ENCODE measurements at places on chromosomes 7 and 10.

DNA sequence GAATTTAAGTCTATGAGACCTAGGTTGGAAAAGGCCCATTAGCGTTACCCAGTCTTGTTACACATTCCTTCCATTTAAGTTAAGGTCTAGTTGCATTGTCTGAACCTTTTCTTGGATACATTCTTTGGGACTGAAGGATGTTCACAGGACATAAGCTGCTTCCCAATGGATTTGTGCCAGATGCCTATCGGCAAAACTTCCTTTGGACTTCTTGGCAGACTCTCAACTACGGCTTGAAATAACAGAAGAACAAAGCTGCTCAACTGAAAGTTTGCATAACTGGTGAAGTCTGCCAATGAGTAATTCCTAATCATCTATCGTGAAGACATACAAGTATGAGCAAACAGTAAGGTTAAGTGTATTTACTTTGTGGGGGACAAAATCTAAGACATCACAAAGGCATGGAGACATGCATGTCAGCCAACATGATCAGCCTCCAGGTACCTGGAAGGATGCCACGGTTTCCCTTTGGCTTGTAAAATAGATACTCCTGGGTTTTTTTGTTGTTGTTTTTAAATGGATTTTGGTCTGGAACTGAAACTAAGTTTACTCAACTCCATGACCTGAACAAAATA is 35.4 kb downstream of the MALSU1 start:
- DNase-seq = peak; percentile 78

DNA sequence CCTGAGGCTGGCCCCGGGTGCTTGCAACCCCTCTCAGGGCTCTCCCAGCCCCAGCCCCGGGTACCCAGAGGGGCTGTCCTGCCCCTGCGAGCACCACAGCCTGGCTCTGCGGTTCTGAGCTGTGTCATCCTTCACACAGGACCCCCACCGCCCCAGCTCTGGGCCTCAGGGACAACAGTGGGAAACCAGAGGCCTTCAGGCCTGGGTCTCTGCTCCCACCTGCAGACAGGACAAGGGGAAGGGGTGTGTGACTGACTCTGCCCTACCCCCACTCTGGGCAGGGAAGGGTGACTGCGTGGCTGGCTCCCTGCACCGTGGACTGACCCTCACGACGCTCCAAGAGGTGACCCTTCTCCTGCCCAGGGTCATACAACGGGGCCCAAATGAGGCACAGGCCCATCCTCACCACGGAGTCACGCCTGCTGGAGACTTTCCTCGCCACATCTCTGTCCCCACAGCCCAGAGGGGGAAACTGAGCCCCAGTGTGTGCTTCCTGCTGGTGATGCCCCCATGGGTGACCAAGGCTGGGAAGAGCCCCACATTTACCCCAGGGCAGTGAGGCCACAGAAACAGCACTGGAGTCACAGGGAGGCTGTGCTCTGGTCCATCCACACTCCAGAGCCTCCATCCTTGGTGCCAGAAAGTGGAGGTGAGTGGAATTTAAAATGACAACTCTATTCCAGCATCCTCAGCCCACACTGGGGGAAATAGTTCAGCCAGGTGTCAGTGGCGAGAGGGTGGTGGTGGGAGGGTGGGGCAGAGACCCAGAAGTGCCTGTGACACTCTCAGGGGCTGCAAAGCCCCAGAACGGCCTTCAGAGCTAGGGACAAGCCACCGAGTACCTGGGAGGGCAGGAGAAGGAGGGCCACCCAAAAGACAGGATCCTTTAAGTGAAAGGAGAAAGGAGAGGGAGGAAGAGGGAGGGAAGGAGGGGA is 13.6 kb downstream of the CAMK2B start:
- DNase-seq = no peak

GRCh38 chr10:36946598-36946997 is 178.8 kb upstream of the ANKRD30A start:
- DNase-seq = no peak

GRCh38 chr7:50595491-50596102 is 30.4 kb upstream of the DDC start:
- peak; percentile 66 for DNase-seq

DNA sequence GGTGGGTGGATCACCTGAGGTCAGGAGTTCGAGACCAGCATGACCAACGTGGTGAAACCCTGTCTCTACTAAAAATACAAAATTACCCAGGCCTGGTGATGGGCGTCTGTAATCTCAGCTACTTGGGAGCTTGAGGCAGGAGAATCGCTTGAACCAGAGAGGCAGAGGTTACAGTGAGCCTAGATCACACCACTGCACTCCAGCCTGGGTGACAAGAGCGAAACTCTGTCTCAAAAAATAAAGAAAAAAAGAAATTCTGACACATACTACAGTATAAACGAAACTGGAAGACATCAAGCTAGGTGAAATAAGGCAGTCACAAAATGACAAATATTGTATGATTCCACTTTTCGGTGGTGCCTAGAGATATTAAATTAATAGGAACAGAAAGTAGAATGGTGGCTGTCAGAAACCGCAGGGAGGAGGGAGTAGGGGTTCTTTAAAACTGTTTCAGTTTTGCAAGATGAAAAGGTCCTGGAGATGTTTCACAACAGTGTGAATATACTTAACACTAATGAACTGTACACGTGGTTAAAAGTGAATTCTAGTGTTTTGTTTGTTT is 23.2 kb downstream of the PILRA start:
- DNase-seq = no peak

- DNase-seq = no peak
These were observed 5.1 kb upstream of the TSPAN12 start for GRCh38 chr7:120862987-120863590.

- peak; percentile 25 for DNase-seq
These were observed 65.6 kb downstream of the TWIST1 start for GRCh38 chr7:19051767-19052375.

- DNase-seq = no peak
These were observed 241.8 kb downstream of the CREB5 start for GRCh38 chr7:28654110-28654509.

DNA sequence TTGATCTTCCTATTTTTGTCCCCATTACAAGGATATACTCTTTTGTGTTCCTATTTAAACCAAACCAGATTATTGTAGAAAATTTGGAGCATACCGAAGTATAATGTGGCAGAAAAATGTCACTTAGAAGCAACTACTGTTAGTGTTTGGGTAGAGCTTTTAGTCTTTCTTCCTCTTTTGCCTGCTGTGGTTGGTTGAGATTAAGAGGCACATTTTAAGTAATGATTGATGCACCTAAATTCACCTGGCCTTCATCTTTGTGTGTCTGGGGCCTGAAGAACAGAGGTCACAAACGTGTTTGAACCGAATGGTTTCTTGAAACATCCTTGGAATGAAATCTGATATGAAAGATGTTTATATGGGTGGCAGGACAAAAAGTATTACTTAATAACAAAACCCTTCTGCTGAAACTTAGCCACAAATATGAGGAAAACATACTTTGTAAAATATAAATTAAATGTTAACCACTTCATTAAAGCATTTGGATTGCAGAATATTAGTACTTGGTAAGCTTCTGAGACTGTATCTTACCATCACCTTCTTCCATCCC is 2.6 kb downstream of the BPGM start:
- DNase-seq = no peak

DNA sequence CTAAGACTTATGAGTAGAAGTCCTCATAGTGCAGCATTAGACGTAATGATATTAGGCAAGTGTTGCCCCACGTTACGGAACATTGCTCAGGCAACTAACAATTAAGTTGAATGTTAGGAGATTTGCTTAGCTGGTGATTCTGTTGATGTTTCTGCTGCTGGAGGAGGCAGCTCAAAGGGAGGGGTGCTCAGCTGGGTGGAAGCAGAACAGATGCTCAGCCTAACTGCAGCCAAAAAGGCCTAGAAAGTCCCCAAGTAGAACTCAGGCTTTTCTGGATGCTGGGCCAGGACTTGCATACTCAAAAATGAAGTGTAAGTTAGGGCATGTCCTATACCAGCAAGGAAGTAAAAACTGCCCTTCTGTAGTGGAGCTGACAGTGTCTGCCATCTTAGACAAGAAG is 201.4 kb downstream of the ADRA2A start:
- DNase-seq = no peak

DNA sequence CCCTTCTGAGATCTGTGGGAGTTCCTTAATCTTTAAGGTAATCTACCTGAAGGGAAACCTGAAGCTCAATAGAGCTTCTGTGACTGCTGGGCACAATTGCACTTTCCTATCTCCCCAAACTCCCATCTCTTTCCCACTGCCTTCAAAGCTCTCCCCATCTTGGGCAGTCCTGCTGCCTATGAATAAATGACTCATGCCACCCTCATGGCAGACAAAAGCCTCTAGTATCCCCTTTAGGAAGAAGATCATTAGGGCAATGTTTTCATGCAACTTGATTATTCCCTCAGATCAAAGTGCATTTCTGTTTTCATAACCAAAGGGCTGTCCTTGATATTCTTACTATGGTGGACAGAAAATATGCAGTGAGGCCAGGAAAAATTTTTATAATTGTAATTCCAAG is 704.9 kb upstream of the LRRN3 start:
- no peak for DNase-seq

GRCh38 chr7:137992550-137993394 is 9.1 kb downstream of the CREB3L2 start:
- peak; percentile 75 for DNase-seq

DNA sequence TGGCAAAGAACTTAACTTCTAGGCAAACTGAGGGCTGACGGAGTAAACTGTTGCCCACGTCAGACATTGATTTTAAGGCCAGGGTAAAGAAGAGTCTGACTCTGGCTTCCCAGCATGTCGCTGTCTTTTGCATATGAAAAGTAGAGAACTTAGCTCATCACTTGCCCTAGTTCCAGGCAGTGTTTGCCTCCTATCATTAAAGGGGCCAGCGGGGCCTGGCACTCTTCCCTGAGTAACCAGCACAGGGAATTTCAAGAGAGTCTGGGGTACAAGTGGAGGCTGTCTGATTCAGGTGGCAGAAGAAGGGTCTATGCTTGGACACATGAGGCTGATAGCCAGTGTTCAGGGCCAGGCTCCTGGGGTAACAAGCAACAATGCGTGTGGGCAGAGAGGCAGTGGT is 4.8 kb downstream of the DENND2A start:
- DNase-seq = no peak

DNA sequence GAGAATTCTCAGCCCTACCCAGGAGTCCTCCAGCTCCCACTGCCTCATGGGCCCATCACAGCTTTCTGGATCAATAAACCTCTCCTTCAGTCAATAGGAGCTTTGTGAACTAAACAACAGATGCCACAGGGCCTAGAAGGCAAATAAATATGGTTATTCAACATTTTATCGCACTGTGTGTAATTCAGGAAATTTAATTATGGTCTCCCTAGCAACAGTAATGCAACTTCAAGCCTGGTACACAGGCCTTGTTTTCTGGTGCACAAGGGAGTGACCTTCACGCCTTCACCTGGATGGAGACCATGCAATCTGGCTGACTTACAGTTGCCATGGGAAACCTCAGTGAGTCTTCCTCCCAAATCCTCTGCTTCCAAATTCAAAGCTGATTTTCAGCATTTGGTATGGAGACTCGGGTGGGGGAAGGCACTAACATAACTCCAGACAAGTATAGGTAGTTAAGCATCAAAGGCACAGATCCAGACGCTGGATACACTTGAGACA is 441.0 kb upstream of the NPVF start:
- DNase-seq = no peak

DNA sequence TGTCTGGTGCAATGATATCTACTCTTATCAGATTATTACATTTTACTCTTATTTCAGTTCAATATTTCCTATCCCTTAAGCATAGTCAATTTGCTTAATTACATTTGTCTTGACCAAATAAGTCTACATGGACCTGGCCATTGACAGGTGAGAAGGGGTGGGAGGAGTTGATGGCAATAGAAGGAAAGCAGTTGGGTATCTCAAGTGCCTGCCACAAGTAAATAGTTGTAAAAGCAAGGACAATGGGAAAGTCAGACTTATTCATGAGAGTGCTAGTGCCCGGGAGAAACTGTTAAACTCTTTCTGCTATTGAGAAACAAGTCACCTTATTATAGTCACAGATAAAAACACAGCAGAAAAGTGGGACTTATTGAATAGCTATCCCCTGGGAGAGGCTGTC is 32.4 kb upstream of the HGF start:
- no peak for DNase-seq

GRCh38 chr10:77726732-77727131 is 89.1 kb upstream of the KCNMA1 start:
- no peak for DNase-seq

DNA sequence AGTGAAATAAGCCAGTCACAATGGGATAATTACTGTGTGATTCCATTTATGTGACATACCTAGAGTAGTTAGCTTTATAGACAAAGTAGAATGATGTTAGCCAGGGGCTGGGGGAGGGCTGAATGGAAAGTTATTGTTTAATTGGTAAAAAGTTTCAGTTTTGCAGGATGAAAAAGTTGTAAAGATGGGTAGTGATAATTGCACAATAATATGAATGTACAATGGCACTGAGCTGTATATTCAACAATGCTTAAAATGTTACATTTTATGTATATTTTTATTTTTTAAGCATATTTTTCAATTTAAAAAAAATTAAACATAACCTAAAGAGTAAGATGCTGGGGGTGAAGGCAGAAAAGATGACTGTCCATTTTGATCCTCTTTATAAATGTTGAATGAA is 216.1 kb upstream of the KAT6B start:
- no peak for DNase-seq

- no peak for DNase-seq
These were observed 34.4 kb upstream of the GPAM start for GRCh38 chr10:112218036-112218390.

DNA sequence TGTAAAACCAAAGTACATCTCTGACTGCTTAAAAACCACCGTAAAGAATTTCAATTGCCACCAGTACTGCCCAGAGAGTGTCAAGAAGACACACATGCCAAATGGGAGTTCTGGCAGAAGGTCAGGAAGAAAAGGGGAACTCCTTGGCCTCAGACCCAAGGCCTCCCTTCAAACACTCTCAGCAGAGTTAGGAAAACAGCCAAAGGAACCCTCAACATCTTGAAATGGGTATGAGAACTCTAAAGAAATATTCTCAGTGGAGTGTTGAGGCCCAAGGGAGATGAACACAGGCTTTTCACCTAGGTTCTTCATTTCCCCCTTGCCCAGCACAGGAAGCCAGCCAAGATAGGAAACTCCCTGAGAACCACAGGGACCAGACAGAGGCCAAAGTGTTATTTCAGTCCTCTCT is 96.1 kb upstream of the ASAH2 start:
- no peak for DNase-seq

GRCh38 chr7:115869801-115870200 is 160.8 kb downstream of the TFEC start:
- no peak for DNase-seq

GRCh38 chr10:8221451-8221850 is 167.0 kb downstream of the GATA3 start:
- no peak for DNase-seq

DNA sequence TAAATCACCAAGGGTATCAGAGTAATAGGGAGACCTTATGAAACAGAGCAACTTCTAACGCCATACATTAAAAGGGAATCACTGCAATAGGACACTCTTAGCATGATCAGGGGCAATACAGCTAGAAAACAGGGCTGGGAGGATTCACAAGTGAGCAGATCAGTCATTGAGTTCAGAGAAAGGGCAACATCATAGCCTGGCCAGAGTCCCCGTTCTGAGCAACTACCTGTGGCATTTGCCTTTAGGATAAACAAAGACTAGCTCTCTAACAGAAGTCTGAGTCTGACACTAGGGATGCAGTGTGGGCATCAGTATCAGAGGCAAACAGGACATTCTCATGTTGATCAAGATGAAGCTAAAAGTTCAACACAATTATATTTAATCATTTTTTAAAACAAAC is 297.9 kb downstream of the DGKB start:
- DNase-seq = peak; percentile 5

GRCh38 chr7:128462460-128462859 is 6.8 kb downstream of the HILPDA start:
- DNase-seq = no peak

GRCh38 chr7:80330434-80330833 is 181.4 kb downstream of the GNAT3 start:
- DNase-seq = peak; percentile 56
